GM12865 (cell line): ENCODE measurements at places on chromosomes 3 and 15.

DNA sequence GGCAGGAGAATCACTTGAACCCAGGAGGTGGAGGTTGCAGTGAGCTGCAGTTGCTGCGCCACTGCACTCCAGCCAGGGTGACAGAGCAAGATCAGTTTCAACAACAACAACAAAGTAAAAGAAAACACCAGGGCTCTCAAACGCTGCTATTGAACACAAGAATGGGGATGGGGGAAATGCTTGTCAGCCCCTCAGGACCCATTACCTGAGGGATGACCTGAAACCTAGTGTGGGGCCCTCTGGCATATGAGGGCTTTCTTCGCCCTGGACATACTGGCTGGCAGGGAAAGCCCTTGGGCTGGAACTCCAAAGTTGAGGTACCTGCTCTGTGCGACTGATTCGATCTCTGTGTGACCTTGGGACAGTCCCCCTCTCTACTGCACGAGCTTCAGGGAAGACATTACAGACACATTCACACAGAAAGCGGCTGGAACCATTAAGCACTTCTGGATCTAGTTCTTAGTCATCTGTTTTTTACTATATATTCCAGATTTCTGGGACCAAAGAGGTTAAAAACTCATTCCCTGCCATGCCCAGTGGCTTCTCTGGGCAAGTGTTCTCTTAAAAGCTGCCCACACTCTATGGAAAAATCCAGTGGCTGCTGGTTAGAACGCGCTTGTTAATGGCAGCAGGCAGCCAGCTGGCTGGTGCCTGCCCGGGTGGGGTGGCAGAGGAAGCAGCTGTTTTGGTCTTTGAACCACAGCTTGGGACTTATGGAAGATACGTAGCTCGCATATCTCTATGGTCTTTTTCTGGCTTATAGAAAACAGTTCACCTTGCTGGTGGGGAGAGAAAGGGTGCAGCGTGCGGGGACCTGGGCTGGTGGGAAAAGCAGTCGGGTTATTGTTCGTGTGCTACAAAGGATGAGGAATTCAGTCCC is 57.2 kb downstream of the ATP1B3 start:
- no peak for DNase-seq

- DNase-seq, result no peak
Observed at GRCh38 chr3:11037241-11037873, 44.8 kb downstream of the SLC6A1 start.

DNA sequence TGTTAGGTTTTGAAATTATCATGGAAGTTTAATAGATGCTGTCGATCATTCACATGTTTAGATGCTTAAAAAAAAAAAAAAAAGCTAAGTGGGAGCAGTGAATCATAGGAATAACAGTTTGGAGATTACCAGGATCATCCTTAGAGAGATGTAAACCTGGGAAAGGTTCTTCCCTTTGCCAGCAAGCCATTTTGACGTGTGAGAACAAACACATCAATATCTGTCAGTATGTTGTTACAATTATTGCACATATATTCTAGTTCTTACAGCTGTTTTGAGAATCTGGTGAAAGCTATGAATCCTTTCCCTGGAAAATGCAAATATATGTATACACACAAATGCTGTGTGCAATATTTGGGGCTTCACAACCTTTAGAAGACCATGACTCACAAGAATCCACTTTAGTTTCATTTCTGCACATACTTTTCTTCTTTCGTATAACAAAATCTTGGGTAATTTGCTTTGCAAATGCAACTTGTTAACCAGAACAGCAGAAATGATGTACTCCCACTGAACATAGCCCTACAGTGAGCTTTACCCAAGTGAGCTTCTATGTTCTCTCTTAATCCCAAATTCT is 12.0 kb downstream of the NFKBIZ start:
- DNase-seq, result no peak

DNA sequence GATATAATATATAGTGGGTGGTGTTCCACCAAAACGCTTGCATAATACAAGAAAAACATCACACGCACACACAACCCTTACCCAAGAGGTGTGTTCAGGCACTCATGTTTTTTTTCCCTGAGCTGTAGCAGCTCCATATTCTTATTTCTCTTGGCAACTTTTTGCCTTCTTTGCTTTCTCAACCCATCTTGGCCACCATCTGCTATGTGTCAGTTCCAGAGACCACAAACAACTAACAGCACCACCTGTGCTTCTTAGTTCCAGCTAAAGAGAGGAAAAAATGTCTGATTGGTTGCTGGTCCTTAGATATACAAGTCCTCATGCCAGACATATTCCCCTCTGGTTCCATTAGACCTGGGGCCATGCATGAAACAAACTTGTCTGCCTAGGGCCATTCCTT is 11.9 kb downstream of the ACTC1 start:
- DNase-seq, result no peak

DNA sequence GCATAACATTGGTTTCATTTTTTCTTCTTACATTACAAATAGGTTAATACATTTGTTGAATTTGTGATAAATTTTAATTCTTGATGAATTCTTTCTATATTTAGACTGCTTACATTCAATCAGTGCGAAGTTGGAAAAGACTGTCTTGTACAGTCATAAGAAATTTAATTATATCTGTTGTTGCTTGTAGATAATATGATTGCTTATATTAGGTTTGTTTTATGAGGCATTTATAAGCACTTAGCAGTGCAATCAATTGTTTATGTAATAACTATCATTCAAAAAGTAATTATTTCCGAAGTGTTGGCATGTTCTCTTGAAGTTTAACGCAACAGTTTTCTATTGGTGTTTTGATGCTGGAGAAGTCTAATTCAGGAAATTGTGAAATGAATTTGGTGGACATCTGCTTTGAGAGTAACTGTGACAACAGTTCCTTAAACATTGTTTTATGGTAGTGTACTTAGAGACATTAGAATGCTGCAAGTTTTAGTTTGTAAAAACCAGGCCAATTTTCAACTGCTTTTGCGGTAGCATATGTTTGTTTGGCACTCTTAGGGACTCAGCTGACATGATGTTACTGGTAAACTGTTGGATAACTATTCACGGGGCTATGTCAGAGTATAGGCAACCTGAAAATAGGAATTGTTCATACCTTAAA is 99.7 kb downstream of the NAALADL2 start:
- DNase-seq, result no peak

- peak; percentile 78 for DNase-seq
Observed at GRCh38 chr3:104102386-104102785, 1264.3 kb upstream of the ALCAM start.

DNA sequence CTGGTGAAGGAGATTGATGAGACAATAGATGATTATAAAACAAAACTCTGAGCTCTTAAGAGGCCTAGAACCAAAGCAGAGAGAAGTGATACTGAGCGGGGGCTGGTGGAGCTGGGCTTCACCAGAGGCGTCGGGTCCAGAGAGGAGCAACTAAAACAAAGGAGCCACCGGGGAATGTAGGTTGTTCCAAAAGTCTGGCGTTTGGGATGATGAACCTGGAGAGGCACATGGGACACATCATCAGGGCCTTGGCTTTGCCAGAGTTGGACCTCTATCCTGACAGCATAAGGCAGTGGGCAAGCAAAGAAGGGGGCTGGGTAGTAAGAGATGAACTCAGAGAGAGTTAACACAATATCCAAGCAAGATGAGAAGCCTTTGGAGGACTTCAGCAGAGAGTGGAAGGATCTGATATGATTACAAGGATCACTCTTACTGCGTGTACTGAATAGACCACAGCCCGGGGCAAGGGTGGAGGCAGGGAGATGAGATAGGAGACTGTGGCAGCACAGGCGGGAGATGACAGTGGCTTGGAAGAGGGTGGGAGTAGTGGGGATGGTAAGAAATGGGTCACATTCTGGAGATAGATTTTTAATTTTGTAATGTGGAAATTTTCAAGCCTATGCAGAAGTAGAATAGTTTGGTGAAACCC is 36.0 kb upstream of the RASA2 start:
- DNase-seq, result no peak

- no peak for DNase-seq
Observed at GRCh38 chr3:101072300-101072699, 79.1 kb upstream of the ABI3BP start.

DNA sequence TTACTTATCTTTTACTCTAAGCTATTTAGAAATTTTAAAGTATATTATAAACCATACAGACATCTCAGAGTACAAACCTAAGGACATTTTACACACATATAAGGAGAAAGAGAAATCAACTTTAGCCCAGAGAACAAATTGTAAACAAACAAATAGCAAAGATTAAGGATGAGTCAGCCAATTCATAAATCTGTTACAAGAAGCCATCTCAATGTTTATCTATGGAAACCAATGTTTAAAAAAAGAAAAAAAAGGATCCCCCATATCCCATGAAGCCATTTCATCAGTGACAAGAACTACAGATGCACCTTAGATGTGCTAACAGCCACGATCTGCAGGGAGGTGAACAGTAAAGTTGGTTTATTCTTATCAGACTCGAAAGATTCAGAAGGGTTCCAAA is 437.1 kb downstream of the SHQ1 start:
- no peak for DNase-seq

DNA sequence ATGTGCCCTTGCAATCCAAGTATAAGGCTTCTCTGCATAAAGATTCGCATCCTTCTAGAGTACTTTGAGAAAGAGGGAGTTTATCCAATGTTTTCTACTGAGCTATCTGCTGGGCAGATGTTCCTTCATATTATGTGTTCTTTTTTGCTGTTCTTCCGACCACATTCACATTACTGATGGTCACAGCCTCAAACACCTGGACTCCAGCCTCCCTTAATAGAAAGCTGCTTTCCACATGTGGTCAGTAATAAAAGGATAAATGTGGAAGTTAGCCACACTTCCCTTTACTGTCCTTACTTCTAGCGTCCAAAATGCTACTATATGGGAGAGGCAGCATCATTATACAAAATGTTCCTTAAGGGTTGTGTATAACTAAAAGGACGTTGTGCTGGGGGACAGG is 116.9 kb downstream of the CD47 start:
- DNase-seq, result no peak

- no peak for DNase-seq
Observed at GRCh38 chr3:146574173-146574572, 29.8 kb upstream of the PLSCR1 start.

- DNase-seq, result no peak
Observed at GRCh38 chr3:169619793-169620192, 43.7 kb downstream of the MECOM start.

- no peak for DNase-seq
Observed at GRCh38 chr15:84840741-84841429, 23.7 kb downstream of the ALPK3 start.

DNA sequence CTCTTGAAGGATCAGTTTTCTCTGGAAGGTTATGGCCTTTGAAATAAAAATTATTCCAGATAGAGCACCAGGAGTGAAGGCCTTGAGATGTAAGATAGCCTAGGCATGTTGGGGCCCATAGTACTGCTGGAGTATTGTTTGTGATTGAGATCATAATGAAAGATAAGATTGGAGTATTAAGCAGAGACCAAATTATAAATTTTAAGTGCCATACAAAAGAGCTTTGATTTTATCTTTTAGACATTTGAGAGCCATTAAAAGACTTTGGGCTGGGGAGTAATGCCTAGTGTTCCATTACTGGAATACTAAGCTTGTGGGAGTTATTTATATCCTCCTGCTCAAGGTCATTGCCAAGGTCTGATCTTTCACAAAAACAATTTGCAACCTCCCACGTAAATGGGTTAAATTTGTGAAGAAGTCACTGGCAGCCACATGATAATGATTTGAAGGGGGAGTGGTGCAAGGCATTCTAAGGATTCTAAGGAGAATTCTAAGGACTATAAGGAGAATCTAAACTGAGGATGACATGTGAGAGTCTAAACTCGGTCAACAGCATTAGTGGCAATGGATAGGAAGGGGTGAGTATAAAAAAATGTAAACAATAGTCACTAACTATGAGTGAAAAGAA is 12.8 kb downstream of the ELL3 start:
- no peak for DNase-seq

DNA sequence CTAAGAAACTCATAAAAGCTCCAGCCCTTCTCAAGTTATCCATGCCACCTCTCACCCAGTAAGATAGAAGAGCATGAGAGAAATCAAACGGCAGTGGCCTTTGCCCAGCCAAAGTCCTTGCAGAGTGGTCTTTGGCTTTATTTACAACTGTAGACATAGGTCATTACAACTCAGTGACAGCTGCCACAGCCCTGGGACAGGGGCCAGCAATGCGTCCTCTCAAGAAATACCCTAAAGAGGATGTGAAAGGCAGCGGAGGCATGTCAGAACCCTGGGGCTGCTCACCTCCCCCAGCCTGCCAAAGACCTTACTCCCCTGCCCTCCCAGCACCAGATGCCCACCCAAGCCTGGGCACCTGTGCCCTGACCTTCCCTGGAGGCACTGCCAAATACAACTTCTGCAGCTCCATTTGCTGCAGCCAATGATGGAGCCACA is 6.3 kb downstream of the ACAA1 start:
- DNase-seq, result no peak
